Peyer's patch (tissue), 4 donors: ENCODE measurements at places on chromosomes 2 and 18.

GRCh38 chr18:13811993-13812392 is 12.0 kb upstream of the MC5R start:
- no peak for DNase-seq

DNA sequence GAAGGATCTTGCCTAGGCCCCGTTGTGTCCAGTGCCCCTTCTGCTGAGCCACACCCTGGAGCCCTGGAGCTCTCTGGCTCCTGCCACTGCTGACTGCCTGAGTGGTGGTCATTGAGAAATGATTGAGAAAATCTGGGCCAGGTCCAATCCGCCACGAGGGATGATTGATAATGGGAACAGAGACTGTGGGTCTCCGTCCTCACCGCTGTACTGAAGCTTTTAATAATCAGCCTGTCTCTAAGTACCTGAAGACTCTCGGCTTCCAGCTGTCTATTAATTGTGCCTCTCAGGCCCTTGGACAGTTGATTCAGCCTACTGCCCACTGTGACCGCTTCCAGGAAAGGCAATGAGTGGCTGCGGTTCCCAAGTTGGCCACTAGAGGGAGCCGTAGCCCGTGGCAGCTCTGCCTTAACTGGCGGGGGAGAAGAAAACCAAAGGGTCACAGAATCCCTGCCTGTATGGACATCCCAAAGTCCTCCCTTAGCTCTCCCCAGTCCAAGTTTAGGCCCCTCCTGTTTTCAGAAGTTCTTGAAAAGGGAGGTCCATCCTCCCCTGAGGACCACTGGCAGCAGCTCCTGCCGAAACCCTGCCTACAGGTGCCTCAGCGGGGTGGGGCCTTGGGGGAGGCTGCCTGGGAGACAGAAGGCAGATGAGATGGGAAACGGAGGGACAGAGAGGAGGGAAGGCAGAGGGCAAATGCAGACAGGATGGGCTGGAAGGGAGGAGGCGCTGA is 213.6 kb downstream of the TNS1 start:
- peak; percentile 59 for DNase-seq

DNA sequence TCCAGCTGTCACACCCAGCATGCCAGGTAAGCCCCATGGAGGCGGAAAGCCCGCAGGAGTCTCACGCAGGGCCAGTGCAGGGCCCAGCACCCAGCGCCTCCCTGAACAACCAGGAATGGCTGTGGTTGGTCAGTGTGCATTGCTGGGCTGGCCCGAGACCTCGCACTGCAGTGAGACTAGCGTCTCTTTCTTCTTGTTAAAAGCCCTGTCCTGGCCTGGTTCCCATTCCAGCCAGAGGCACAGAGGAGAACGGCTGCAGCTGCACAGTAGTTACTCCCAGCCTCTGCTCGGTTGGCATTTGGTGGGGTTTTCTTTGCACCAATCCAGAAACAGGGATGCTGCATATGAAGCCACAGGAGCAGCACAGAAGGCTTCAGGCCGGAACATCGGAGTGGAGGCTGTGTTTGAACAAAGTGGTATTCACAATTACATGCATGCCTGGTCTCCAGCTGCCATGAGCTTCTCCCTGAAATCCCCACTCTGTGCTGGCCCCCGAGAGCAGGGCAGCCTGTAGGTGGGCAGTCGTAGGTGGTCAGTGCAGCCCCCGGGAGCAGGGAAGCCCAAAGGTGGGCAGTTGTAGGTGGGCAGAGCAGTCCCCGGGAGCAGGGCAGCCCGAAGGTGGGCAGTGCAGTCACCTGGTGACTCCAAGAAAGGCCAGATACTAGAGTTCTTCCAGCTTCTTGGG is 163.7 kb upstream of the PXDN start:
- DNase-seq = no peak

DNA sequence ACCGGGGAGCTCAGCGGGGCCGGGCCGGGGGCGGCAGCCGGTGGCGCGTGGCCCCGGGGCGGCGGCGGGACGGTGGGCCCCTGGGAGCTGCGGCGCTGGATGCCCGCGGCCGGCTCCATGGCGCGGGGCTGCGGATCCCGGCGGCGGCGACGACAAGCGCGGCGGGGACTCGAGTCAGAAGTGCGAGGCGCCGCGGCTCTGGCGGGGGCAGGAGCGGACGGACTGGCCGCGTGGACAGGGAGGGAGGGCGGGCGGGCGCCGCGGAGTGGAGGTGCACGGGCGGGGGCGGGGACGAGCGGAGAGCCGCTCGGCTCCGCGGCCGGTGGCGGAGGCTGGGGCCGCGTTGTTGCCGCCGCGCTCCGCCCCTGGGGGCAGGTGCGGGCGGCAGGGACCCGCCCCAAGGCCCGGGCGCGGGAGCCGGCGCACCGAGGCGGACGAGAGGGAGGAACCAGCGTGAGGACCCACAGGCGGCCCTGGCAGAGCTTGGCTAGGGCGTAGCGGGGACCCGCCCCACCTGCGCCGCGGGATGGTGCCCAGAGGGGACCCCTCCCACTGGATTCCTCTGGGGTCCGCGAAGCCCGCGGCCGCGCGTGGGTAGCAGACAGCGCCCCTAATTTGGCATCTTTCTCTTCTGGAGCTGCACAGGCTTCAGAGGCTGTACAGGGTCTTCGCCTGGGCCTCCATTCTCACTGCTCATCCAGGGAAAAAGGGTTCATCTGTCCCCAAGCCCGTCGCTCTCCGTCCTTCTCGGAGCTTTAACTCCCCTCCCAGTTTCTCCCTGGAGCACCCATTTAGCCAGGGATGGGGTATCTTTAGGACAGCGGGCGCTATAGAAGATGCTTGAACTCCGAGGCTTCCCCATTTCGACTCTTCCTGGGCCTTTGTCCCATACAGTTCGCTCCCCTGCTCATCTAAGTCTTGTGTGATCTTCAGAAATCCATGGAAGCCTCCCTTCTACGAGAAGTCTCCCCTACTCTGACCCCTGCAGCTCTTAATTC is at the start of gene TMEM163:
Gene TMEM163, minus strand, starts transcription at position 184 of the 998 bp plus-strand sequence.
- DNase-seq = no peak

- no peak for DNase-seq
Observed at GRCh38 chr2:66753660-66754059, 318.7 kb downstream of the MEIS1 start.

DNA sequence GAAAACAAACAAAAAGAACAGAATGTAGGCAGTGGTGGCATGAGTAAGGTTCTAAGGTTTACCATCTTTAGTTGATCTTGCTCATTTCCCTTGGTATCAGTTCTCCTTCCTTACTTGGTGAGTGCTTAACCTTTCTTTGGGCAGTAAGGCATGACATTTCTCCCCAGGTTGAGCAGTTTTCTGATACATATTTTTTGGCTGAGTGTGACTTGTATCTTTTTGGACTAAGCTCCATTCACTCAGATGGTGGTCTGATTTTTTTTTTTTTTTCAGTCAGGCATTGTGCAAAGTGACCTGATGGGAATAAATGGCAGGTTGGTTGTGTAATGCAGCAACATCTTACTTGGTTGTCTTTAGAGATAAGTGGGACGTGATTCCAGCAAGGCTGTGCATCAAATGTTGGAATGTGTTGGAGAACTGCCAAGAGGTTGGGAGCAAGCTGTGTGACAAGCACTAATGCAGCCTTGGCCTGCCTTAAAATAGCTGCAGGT is 15.1 kb downstream of the SPTBN1 start:
- no peak for DNase-seq
